ENCODE measurements at places on chromosomes 11 and 22. TPM values are rescaled to one million over a fixed set of nuclear protein-coding genes. Genes with fewer than 3 reads are reported as not detected.

- DNase-seq = no peak
These were observed 123.3 kb downstream of the APIP start for GRCh38 chr11:34792814-34793258.

GRCh38 chr11:34893416-34893815 is 22.8 kb downstream of the APIP start:
- DNase-seq = no peak

GRCh38 chr11:74485868-74486267 is 7.7 kb downstream of the LIPT2 start:
- DNase-seq = no peak

Gene MUC5B
- total RNA-seq = not detected

DNA sequence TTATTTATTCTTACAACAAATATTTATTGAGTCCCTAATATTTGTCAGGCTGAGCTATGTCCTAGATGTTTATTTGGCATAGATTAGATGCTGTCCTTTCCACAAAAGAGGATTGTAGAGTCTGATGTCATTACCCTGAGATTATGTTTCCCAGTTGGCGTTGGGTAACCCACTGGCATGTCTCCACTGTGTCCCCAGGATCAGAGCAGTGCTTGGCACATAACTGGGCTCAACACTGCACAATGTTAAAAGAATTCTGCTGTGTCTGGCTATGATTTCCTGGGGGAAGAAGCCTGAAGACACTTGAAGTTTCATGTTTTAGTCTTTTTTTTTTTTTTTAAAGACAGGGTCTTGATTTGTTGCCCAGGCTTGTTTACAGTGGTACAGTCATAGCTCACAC is 4.0 kb downstream of the RCN1 start:
- DNase-seq = no peak

DNA sequence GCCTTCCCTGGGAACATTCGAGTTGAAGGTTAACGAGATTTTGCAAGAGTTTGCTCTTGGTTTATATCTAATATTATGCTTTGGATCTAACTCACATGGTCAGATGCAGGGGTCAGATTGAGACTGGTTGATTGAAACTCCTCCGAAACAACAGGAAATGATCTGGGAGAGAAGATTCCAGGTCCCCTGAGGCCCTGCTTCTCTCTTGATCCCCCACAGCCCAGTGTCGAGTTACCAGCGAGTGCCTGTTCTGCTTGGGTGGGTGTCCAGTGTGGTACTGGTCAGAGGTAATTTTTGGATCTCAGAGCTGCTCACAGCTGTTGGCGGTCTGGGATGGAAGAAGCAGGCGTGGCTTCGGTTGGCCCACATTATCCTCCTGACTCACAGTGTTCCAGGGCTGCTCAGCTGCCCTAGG is 9.2 kb downstream of the FBLN1 start:
- DNase-seq = peak; percentile 80

DNA sequence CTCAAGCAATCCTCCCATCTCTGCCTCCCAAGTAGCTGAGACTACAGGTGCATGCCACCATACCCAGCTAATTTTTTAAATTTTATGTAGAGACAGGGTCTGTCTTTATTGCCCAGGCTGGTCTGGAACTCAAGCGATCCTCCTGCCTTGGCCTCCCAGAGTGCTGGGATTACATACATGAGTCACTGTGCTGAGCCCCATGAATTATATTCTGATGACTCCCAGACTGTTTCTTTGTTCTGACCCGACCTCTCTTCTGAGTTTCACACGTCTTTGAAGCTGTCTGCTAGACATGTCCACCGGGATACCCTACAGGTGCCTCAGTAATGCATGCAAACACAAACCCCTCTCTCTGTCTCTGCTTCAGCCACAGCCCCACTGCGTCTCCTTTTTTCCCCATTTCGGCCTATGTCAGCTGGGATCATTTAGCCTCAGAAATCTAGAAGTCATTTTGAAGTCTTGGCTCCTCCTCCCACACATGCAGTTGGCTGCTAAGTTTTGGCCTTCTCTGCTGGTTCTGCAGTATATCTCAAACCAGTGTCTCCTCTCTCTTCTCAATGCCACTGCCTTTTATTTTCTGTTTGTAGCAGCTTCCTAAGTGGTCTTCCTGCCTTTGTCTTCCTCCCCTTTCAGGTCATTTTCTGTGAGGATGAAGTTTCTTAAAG is 4.8 kb downstream of the VPS26B start:
- no peak for DNase-seq

DNA sequence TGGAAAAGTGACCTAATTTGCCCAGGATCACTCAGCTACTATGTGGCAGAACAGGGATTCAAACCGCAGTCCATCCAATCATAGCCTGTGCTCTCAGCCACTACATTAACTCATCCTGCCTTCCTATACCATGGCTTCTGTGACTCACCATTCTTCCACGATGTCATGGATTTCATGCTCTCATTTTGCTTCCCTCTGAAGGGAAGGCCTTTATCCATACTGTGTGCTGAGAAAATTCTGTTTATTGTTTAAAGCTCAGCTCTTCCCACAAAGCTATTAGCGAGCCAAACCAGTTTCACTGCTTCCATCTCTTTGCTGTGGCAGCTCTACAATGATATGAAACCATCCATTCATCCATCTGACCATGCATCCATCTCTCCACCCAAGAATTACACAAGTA is 289.9 kb downstream of the TENM4 start:
- no peak for DNase-seq

DNA sequence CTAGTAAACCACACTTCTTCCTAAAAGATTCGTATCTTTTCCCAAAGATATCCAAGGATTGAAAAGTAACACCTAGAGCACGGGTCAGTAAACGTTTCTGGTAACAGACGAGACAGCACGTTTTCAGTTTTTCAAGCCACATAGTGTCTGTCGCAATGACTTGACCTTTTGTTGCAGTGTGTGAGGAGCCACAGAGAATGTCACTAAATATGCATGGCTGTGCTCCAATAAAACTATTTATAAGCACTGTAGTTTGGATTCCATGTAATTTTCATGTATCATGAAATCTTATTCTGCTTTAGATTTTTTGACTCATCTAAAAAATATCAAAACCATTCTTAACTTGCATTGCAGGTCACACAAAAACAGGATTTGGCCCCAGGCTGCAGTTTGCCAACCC is 18.3 kb upstream of the MICAL3 start:
- DNase-seq = no peak

Gene ZNF215
- total RNA-seq = 0.77 TPM

GRCh38 chr11:1749395-1750351 is 722 bp downstream of the IFITM10 start:
- no peak for DNase-seq

DNA sequence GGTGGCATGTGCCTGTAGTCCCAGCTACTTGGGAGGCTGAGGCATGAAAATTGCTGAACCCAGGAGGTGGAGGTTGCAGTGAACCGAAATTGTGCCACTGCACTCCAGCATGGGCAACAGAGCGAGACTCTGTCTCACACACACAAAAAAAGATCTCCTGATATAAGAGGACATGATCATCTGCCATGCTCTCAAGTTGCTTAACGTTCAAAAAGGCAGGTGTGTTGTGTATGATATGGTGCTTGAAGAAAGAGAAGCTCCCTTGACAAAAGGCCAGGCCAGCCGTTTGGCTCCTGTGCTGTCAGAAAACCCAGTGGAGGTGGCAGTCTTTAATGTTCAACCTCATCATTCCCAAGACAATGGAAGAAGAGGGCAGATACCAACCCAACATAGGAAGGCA is 117.3 kb upstream of the PLET1 start:
- no peak for DNase-seq

GRCh38 chr11:68372114-68372513 is 59.7 kb downstream of the LRP5 start:
- no peak for DNase-seq

DNA sequence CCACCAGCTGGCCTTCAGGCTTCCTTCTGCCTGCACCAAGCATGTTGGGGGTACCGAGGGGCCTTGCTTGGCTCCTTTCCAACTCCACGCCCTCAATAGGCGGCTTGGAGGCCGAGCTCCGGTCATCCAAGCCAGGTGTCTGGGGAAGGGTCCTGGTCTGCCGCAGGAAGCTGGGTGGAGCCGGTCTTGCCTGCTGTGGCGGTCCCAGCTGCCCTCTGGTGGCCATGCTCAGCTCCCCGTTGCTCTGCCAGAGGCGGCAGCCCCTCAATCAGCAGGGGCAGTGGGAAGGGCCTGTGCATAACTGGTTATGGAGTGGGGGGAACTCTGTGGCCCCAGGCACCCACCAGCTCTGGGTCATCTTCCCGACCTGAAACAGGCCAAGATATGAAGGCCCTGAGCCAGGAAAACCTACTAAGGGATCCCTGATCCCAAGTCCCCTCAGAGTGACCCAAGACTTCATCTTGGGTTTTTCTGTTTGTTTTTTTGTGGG is 3.2 kb downstream of the ARVCF start:
- DNase-seq = peak; percentile 68

DNA sequence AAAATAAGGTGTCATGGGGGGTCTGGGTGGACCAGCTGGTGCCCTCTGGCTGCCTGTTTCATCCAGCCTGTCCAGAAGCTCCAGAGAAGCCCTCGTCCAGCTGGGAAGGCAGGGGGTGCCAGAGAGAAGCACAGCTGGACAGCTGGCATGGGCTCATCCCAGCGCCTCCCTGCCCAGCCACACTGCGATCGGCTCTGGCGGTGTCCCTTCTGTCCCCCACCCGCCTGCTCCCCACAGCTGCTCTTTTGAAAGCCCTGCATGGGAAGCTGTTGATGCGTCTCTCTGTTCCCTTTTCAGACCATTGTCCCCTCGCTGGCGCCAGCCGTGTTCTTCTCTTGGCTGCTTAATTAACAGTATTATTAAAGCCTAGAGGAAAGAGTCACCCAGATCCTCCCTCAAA is 86.5 kb downstream of the MN1 start:
- no peak for DNase-seq

Gene FDXACB1
- 0.93 TPM for total RNA-seq

GRCh38 chr22:19721330-19722177 is 1.8 kb upstream of the GP1BB start:
- DNase-seq = no peak

Gene TBX10
- total RNA-seq = 0.14 TPM

DNA sequence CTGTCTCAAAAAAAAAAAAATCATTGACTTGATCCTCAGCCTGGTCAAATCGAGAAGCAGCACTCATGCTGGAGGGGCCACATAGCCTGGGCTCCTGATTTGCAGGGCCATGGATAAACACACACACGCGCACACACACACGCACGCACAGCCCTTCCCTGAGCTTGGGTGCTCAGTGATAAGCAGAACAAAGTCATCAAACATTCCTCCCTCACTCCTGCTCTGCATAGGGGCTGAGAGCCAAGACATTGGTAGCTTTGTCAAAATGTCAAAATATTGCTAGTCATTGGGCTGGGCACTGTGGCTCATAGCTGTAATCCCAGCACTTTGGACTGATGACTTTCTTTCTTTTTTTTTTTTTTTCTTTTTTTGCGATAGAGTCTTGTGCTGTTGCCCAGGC is 34.0 kb upstream of the A4GALT start:
- DNase-seq = no peak

DNA sequence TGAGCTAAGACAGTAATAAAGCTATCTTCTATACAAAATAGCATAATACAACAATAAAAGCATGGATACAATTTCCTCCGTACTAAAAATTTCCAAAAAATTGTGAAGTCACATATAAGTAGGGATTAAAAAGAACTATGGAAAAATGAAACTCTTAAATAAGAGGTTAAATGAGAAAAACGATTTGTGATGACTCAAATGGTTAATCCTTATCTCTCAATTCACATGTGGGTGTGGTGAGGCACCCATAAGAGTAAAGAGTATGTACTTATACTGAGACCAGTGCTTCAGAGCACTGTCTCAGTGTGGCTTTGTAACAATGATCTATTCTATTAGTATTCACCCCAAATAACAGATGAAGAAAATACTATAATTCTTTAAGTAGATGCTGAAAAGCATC is 25.0 kb upstream of the CCDC34 start:
- DNase-seq = no peak

DNA sequence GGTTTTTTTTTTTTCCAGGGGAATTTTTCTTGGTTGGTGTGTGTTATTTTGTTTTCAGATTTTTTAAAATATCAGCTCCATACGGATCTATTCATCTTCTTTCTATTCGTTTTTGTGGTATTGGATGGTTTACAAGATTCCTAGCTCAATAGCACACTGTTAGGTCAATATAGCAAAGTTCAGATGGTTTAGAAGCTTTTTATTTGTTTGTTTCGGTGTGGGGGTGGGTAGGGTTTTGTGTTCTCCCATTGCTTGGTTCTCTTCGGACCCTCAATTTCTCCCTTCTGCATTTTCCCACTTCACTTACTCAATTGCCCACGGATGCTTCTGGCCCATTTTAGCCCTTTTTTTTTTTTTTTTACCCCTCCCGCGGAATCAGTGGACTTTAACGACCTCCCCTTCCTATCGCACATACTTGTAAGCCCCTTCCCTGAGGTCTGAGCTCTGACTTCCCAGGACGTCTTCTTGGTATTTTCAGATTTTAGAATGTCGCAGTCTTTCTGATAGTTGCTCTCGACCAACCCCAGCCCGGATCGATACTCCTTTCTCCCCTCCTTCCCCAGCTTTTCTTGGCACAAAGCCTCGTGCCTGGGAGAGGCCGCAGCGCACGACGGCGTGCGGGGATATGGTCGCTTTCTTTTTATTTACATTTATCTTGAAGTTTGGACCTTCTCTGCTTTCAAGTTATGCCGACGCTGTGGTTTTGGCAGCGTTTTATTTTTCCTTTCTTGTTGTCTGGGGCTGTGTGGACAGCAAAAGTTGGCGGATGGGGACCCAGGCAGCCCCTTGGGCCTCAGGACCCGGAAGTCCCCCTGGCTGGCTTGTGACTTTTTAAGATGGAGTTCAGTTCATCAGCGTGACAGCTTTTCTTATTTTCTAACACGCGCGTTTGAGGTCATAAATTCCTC is 4.4 kb upstream of the SPDYC start:
- no peak for DNase-seq

DNA sequence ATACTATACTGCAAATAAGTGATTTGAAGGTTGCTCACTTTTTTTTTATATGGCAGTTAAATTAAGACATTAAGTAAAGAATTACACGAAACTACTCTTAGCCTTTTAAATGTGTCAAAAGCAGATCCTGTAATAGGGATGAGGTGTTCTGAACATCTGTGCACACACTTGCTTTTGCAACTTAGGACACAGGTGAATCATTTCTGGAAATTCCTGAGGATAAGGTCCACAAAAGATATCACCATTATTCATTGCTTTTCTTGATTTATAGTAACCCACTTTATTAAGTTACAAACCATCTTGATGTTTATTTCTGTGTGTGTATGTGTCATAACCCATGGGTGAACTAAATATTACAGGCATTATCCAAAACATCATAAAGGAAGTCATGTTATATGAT is 55.9 kb downstream of the SLC5A12 start:
- no peak for DNase-seq

Gene CABP4
- 1.4 TPM for total RNA-seq

DNA sequence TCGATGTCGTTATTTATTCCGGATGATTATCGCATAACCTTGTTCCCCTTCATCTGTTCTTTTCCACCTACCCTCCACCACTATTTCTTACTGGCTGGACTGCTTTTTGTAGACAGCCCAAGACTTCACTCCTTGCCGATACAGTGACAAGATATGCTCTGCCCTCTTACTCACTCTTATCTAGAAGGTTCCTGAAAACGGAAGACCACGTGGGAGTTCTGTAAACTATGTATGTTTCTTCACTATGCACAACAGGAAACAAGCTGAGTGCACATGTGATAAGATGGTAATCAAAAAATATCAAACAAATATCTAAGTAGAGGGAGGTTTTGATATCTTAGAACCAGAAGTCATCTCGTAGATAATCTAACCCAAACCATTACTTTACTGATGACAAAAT is 122.9 kb upstream of the ARHGAP20 start:
- DNase-seq = no peak

All from left ventricle myocardium inferior (tissue), 1 donor.